Right forelimb (tissue), 1 donor: ENCODE measurements at places on chromosomes 1 and 21.
A peak's percentile ranks its signal among the peaks of the same experiment; 100 is the strongest.

DNA sequence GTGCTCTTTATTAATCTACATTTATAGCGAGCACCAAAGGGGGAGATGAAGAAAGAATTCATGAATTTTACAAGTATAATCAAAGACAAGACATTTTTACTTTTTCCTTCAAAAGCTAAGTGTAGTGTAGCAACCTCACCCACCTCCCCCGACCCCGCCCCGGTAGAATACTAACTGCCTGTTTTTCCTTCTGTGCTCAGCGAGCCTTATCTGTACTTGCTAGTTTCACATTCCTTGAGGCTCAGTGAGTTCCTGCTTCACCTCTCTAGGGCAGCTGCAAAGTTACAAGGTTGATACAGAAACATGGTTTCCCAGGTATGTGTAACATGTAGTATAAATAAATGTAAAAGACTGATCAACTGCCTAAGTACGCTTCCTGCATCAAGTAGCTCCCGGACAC lies 86.5 kb downstream of the LIPI start:
- no peak for DNase-seq

GRCh38 chr1:114002492-114003239 lies 23.4 kb downstream of the OLFML3 start:
- no peak for DNase-seq

- peak; percentile 41 for DNase-seq
These were observed 9.0 kb downstream of the TTLL10 start for GRCh38 chr1:1182491-1183220.

DNA sequence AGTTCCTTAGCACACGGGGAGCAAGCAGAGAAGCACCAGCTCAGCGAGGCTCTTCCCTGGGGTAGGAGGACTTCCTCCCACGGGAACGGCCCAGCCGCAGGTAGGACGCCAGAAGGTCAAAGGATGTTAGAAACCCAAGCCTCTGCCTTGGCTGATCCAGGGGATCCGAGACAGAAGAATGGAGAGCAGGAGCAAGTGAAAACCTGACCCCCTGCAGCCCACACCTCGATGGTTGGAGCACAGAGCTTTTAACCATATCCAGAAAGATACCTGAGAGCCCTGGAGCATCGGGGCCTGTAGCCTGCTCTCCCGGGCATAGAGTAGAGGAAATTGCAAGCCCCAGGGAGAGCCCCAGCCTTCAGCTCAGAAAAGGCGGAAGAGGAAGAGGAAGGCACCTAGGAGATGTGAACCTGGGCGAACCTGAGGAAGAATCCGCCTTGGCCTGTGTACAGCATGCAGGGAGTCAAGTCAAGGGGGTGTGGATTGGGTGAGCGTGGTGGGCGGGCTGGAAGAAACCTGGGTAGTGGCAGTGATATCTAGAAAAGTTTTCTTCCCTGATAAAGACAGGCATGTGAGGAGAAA lies 76.3 kb downstream of the PSMG1 start:
- DNase-seq: no peak

DNA sequence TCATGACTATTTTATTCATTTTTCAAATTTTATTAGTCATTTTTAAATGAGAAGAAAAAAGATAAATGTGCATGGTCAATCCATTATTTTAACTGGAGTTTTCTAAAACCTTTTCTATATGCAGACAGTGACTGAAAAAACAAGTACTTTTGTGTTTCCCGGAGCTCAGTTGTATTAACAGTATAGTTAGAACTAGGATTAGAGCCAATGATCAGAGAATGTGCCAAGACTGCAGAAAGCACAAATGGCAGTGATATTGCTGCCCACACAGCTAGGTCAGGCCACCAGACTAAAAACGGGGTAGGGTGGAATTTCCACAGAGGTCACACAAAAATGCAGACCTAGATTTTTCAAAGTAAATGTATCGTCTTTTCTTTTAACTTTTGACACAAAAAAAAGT lies 163.1 kb upstream of the GRIK3 start:
- no peak for DNase-seq

DNA sequence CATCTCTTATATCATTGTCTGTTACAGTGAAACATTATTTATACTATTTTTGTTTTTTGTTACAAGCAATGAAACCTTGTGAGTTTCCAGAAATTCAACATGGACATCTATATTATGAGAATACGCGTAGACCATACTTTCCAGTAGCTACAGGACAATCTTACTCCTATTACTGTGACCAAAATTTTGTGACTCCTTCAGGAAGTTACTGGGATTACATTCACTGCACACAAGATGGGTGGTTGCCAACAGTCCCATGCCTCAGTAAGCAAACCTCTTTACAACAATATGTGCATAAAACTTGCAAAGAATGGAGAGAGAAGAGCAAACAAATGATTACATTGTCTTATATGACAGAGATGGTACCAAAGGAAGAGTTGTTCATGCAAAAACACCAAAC lies 22.4 kb downstream of the CFHR4 start:
- DNase-seq: no peak

DNA sequence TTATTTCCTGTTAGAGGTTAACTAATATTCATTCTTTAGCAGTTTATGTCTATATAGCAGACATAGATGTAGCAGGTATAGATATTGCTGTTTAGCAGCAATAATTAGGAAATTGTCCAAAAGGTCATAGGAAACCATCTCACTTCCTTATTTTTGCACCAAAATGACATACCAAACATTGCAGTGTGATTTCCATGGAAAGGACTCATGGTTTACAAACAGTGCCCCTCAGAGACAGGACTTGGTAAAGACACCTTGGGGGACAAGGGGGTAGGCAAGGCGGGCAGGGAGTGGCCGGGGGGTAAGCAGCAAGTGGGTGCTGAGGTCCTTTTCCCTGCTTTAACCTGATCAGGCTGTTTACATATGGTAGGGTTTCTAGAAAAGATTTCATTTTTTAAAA lies 30.5 kb downstream of the BATF3 start:
- DNase-seq: peak; percentile 36

DNA sequence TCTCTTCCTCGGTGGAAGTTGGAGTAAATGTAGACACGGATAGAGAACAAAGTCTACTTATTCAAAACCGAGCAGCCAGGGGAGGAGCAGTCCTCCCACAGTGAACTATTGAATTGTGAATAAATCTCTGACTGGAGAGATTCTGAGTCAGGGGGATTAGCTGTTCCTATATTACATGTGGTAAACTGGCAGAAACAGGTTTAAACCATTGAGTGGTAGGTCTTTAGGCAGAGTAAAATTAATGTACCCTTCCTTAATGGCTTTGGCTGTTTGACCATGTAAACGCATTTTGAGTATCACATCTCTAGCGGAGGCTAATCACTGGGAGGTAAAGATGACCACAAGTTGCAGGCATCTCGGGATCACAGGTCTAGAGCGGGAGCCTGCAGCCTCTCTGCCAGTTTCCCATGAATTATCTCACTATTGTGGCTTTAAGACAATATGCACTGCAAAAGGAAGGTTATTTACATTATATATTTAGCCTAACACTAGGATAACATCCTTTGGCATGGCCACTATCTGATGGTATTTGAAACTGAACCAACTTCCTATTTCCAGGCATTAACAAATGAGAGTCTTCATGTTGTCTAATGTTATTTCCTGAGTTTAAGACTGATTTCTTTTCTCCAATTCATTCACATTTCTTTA lies 7.9 kb upstream of the DISC1 start:
- DNase-seq: no peak

DNA sequence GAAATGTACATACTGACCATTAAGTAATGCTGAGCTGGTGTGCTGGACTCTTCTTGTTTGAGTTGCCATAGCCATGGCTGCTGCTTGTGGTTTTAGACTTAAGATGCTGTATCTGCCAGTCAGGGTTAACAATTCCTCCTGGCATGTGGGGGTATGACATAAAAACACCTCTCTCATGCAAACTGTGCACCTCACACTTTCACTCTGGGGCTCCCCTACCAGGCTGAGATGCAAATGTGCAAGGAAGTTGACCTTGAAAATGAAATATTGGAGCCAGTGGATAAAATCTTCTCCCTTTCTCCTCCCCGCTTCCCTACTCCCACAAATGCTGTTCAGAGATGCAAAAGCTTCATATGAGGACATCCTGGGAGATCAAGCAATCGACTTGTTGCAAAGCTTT lies 198.8 kb downstream of the FCRL5 start:
- DNase-seq: no peak

DNA sequence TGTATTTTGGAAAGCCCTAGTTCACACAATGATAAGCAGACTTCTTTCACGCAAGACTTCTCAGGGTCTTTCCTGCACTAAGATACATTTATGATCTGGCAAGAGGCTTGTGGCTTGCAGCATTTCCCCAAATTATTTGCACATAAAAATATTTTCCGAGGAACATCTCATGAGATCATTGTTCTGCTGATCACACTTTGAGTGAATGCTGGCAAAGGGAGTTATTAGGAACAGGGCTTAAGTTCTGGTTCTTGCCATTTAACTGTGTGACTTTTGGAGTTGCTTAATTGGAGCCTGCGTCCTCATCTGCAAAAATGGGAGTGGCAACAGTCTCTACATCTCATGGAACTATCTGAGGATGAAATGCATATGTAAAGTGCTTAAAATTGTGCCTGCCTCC lies 50.2 kb downstream of the GADD45A start:
- DNase-seq: no peak

DNA sequence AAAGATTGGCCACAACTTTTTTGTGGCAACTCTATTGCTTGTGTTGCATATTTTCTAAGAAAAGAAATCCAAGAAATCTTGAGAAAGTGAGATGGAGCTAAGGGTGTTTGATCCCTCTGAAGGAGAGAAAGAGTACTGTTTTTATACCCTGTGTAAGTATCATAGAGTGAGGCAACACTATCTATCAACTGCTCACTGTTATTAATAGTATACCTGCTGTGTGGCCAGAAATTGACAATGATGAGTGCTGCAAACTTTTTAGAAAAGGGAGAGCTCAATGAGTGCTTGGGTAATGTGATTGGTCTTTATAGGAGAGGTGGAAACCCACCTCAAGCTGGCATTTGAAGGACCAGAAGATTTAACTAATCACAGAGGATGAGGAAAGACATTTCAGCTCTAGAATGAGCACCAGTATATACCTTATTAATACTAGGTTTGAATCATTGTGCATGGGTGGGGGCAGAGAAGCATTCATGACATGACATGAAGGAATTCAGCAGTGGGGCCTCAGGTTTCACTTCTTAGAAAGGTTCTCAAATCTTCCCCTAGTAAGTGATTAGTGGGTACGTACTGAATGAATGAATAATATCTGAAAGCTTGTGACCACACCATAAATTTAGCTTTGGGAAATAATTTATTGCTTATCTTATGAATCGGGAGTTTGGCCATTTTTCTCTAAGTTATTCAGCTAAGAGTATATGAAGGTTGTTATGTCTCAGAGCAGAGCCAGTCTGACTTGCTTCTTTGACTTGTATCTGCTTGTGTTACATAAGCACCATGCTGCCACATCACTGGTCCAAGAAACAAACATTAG lies 169.2 kb upstream of the SGIP1 start:
- no peak for DNase-seq

DNA sequence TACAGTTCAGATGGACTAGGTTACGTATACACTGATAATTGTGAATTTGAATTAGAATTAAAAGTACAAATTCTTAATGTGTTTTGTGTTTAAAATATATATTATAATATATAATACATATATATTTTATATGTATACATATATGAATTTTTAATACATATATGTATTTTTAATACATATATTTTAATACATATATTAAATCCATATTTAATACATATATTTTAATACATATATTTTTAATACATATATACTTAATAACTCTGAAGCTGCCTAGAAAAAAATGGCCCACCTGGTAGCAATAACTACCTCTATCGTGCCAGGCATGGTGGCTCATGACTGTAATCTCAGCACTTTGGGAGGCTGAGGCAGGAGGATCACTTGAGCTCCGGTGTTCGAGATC lies 179.1 kb upstream of the SAMSN1 start:
- DNase-seq: no peak

- DNase-seq: no peak
These were observed 36.6 kb downstream of the GJA5 start for GRCh38 chr1:147723691-147724323.

DNA sequence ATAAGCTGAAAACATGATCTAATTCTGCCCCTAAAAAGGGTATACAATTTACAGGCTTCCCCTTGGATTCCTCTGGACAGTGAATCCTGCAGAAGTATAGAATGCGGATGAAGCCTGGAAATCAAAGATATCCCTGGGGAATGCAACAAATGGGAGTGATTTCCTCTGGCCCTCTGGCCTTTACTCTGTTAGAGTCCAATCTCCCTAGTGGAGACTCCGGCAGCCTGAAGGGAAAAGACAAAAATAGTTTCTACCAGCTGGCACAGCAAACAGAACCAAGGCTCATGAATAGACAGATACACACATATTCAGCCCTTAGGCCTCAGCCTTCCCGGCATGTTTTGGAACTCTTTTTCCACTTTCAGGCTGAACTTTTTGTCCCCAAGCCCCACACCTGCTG lies 3.9 kb upstream of the LRRC52 start:
- DNase-seq: no peak

GRCh38 chr1:23751050-23751814 lies 8.0 kb downstream of the ELOA start:
- no peak for DNase-seq

DNA sequence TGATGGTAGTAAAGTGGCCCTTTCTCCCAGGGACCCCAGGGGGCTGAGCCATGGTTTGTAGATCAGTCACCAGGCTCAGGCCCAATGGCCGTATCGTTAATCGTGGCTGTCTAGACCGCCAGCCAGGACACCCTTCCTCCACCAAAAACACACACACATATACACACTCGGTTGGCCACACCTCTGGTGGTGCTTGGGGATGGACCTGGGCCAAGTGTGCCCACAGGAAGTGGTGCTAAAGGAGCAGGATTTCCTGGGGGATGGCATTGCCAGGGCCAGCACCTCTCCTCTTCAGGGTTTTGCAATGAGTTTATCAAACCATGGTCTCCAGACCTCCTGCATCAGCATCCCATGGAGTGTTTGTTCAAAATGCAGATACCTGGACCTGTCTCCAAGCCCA lies 36.2 kb downstream of the CITED4 start:
- DNase-seq: no peak

DNA sequence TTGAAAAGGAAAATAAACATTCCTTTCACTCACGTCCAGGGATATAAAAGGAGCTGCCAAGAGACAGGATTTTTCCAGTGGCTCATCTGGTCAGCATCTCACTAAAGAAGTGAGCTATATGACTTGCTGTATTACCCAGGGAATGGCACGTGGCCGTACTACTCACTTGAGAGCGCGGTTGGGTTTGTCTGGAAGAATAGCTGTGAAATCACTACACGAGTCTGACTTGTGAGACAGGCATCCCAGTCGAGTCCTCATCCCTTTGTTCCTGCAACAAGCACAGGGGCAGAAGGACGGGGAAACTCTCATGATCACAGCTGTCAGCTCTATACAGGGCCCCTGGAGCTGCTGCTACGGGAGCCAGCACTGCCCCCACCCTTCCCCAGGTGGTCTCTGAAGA lies 17.7 kb downstream of the RGS8 start:
- peak; percentile 61 for DNase-seq

GRCh38 chr1:170555370-170555769 lies 23.4 kb downstream of the GORAB start:
- DNase-seq: no peak

- DNase-seq: no peak
These were observed 71.2 kb downstream of the SNRPE start for GRCh38 chr1:203932556-203932955.
